ENCODE measurements at places on chromosomes 2 and 18.

GRCh38 chr18:63074981-63075404 is 244.6 kb downstream of the BCL2 start:
- peak; percentile 23 for DNase-seq

GRCh38 chr18:79366177-79367094 is 29.3 kb upstream of the NFATC1 start:
- peak; percentile 77 for DNase-seq

DNA sequence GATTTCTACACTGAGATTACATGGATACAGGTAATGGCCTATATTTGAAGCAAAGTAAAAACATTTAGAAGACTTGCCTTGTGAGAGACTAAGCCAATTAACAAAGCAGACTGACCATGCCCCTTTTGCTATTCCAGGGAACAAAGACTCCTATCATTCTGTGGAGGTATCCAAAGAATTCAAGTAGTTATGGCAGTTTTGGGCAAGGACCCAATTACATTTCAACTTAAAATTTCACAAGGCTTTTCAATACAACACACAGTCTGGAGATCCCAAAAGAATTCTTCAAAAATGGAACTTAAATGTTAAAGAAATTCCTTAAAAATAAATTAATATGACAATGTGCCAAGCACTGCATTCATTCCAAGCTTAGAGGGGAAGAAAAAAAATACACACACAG is 109.2 kb upstream of the CHRNA1 start:
- peak; percentile 43 for DNase-seq

DNA sequence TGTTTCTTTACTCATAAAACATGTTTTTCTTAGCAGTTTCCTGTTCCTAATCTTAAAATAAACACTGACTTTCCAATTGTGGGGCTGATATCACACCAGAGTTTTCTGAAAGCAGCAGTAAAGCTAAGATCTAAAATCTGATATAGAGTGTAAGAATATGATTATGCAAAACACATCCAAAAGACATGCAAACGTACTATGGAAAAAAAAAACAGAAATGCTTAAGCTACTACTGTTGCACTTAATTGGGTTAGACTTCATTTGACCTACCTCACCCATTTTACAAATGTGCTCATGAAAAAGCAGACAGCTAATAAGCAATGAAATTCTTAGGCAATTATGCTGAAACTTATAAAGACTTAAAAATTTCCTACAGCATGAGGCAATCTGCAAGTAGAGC is 10.5 kb downstream of the CYTIP start:
- DNase-seq, result no peak

GRCh38 chr18:22469061-22469734 is 51.5 kb upstream of the CTAGE1 start:
- peak; percentile 29 for DNase-seq

GRCh38 chr2:200461846-200462710 is 47.8 kb downstream of the KCTD18 start:
- no peak for DNase-seq
